NCI-H524 treated with DMSO at 0.1 percent for 48 hours (cell line): ENCODE measurements at places on chromosomes 4 and X.

DNA sequence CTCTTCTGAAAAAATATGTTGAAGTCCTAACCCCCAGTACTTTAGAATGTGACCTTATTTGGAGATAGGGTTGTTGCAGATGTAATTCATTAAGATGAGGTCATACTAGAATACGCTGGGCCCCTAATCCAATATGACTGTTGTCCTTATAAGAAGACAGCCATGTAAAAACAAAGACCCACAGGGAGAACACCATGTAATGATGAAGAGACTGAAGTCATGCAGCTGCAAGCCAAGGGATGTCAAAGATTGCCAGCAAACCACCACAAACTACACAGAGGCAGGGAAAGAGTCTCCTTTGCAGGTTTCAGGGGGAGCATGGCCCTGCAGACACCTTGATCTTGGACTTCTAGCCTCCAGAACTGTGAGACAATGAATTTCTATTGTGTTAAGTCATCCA lies 37.4 kb downstream of the CXorf58 start:
- no peak for DNase-seq

- no peak for DNase-seq
These were observed 813 bp downstream of the TLR7 start for GRCh38 chrX:12867685-12868084.

DNA sequence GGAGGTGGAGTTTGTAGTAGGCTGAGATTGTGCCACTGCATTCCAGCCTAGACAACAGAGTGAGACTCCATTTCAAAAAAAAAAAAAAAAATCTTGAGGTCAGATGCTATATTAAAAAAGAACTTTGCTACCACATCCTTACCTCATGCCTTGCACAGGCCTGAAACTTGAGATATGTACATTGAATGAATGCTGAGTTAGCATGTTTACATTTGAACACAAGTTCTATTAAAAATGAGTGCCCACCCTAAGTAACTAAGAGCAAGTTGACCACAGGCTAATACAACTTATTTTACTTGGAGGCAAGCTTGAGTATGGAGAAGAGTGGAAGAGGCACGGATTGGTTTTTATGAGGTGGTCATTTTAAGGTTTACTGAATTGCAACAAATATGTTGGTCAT lies 276.6 kb upstream of the GATB start:
- no peak for DNase-seq

DNA sequence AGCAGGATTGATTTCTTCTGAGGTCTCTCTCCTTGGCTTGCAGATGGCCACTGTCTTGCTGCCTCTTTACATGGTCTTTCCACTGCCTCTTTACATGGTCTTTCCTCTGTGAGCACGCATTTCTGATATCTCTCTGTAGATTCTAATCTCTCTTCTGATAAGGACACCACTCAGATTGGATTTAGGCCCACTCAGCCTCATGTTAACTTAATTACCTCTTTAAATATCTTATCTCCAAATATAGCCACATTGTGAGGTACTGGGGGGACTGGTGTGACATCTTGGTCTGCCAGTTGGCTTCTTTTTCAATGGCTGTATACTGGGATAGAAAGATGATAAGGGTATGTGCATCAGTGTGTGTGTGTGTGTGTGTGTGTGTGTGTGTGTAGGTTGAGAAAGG lies 153.7 kb downstream of the AWAT2 start:
- DNase-seq: peak; percentile 19

- no peak for DNase-seq
These were observed 2.3 kb downstream of the FHDC1 start for GRCh38 chr4:152938237-152938947.

DNA sequence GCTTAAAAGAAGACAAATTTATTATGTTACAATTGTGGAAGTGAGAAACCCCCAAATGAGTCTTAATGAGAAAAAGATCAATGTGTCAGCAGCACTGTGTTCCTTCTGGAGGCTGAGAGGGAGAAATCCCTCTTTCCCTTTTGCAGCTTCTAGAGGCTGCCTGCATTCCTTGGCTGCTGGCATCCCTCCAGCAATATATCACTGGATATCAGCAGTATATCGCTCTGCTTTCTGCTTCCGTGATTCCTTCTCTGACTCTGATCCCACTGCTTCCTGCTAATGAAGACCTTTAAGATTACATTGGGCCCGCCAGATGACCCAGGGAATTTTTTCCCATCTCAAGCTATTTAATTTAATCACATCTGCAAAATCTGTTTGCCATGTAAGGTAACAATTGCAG lies 1008.0 kb downstream of the RAPGEF2 start:
- DNase-seq: no peak

DNA sequence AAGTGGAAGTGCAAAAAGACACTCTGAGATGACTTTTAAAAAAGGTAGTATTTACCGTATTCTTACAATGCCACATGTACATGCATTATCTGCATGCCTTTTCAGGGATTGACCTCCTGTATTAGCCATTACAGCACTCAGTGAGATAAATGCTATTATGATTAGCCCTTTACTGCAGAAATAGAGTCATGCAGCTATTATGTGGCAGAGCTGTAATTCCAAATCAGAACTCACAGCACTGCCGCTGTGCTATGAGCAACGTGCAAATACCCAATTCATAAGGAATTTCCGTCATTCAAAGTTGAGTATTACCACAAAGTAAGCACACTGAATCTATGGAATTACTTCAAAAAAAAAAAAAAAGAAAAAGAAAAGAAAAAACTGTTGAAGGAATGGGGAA lies 92.1 kb upstream of the SMAD1 start:
- DNase-seq: no peak

DNA sequence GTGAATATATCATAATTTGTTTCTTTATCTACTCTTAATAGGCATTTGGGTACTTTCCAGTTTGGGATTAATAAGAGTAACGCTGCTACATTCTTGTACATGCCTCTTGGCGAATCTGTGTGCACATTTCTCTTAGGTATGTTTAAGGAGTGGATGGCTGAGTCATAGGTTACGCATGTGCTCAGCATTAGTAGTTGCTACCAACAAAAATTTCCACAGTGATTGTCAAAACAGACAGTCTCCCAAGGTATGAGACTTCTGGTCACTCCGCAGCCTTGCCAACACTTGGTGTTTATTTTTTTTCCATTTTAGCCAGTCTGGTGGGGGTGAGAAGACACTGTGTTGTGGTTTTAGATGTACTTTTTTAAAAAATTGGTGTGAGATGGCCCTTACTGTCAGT lies 44.6 kb downstream of the FGFBP1 start:
- no peak for DNase-seq
